ENCODE measurements at places on chromosomes 3 and 15.
A peak's percentile ranks its signal among the peaks of the same experiment; 100 is the strongest.

- DNase-seq: no peak
Measured at GRCh38 chr15:80953953-80954778, 35.5 kb downstream of the MESD start.

GRCh38 chr15:85920956-85921355 is 126.2 kb upstream of the KLHL25 start:
- no peak for DNase-seq

DNA sequence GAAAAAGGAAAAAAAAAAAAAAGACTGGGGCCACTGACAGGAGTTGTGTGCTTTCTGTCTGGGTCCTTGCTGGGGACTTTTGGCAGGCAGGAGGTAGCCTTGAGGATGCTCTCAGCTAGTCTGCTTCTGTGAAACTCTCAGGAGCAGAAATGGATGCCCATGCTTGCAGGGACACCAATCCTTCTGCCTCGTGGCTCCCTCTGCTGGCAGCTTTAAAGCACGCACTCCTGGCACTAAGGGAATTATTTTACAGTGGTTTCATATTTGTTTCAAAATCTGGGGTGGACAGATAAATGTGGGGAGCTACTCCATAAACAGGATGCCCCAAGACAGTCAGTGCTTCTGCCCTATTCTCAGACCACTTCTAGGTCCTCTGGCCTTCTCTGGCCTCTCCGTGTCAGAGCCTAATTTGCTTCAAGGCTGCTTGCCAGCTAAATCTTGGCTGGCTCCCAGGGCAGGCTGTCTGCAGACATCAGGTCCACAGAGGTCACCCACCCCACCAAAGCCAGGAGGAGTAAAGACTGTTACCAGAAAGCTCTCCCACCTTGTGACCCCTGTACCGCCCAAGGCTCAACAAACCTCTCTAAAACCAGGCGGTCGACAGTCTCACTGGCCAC is 17.1 kb downstream of the TRAIP start:
- peak; percentile 88 for DNase-seq

DNA sequence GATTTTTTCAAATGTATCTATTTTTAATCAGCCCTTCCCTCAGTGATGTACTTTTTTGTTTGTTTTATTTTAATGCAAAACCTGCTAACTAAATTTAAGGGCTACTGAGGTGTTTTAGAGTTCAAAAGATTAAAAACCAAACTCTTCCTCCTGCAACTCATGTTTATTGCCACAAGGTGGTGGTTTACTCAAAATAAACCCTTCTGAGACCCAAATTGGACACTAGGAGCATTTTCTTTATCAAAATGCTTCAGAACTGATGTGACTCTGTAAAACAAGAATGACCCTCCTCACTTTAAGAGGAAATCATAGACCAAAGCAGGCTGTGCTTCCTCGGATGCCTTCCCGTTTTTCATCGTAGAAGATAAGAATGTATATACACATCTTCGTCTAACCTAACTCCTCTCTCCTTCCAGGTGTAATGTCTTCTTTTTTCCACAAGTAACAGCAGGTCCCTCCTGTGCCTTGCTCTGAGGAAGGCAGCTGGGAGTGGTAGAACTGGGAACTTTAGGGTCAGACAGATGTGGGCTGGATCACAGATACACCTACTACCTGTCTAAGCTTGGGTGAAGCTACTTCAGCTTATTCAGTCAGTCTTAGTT is 2.9 kb upstream of the NME9 start:
- DNase-seq: peak; percentile 35

GRCh38 chr3:9809239-9809614 is 835 bp upstream of the TTLL3 start:
- no peak for DNase-seq

- no peak for DNase-seq
Measured at GRCh38 chr15:39426552-39427532, 154.0 kb upstream of the THBS1 start.

DNA sequence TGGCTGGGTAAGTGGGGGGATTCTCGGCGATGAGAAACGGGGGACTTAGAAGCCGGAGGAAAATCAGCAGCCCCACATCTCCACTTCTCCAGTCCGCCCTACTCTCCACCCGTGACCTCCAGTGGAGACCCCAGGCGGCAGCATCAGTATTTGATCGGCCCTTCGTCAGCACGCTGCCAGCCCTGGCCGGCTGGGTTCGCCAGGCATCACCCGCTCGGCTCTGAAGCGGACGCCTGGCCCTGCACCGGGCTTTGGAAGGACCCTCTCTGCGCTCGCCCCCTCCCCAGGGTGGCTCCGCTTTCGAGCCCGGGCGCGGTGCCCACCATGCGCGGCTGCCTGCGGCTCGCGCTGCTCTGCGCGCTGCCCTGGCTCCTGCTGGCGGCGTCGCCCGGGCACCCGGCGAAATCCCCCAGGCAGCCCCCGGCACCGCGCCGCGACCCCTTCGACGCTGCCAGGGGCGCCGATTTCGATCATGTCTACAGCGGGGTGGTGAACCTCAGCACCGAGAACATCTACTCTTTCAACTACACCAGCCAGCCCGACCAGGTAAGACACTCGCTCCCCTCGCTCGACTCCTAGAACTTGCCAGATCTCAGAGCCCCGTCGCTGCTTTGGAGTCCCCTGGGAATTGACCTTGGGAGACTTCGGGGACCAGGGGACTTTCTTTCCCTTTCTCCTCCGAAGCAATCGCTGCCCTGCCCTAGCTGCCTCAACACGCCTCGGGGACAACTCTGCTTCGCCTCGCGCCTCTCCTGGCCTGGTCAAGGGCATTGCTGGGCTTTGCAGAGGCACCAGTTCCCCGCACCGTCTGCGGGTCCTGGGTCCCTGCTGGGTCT is 561 bp downstream of the SIDT1 start:
- DNase-seq: peak; percentile 6

- no peak for DNase-seq
Measured at GRCh38 chr3:122903171-122903570, 108.3 kb downstream of the SLC49A4 start.

DNA sequence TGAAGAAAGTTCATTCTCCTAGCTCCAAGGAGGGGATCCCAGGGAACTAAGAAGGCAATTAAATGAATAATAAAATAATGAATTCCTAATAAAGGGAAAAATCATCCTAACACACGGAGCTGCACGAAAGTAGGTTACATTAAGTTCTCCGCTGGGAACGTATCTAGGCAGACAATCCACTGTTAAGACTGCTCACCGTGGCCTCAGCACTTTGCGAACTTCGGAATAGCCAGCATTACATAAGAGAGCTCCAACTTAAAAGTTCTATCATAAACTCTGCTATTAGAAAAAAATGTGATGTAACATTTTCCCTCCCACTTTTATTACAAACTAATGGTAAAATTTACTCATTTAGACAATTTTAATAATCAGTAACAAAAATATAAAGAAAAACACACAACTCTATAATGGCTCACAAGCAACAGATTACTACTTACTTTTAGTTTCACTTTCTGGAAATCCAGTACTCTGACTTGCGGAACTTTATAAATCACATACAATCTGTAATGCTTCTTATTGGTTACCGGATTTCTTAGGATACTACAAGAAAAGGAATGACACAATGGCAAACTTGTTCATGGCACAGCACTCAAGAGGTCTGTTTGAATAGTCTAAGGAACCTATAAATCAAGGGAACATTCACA is 8.5 kb downstream of the SNRPA1 start:
- no peak for DNase-seq

GRCh38 chr3:37320276-37320675 is 145.9 kb upstream of the LRRFIP2 start:
- DNase-seq: no peak

GRCh38 chr3:184580376-184580775 is 18.8 kb downstream of the EPHB3 start:
- DNase-seq: no peak

Measured in umbilical cord (tissue), 2 donors.